ENCODE measurements at places on chromosomes 13 and 19.

- DNase-seq, result no peak
Observed at GRCh38 chr13:36438594-36439483, 6.5 kb downstream of the CCNA1 start.

DNA sequence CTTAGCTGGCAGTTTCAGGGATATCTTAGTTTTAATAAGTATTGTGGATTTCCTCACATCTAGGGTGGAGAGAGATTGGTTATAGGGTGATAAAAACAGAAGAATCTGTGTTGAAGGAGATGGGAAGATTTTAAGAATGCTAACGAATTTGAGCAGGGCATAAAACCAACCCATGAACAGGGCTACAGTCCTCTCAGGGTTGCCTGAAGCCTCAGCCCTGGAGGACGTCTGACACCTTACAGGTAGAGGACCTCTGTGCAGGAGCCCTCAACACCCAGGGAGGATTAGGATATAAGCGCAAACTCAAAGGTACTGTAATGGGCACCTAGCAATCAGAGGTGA, 461 bp upstream of the WASF3 start:
- no peak for DNase-seq

DNA sequence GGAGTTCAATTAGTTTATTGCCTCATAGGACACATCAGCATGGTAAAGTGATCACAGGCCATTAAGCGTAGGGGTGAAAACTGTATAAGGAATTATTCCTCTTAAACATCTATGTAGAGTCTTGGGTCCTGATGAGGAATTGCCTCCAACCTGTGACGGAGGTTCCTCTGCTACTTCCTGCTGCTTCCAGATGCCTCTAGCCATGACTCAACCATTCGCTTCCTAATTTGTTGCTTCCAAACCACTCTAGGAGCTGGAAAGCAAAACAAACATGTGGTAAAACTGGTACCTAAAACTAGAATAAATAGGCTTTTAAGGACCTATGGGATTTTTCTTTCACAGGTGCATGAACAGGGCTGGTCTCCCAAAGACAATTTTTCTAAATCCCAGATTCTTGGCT, 253.8 kb downstream of the KLF12 start:
- DNase-seq, result no peak

DNA sequence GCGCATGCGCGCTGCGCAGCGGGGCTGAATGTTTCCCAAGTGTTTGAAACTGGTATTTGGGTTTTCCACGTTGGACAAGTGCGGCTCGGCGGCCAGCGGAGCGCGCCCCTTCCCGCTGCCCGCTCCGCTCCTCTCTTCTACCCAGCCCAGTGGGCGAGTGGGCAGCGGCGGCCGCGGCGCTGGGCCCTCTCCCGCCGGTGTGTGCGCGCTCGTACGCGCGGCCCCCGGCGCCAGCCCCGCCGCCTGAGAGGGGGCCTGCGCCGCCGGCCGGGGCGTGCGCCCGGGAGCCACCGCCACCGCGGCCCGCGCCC, at the start of gene ING1:
Gene ING1 (plus strand): TSS at position 59 of the 311 bp plus-strand sequence. CDS start 450 bp downstream, outside the sequence.
- DNase-seq, result no peak

GRCh38 chr13:24922387-24922744, 158.4 kb downstream of the RNF17 start:
- no peak for DNase-seq

All from effector CD8-positive, alpha-beta T cell (primary cell).